ENCODE measurements at places on chromosomes 3 and 15.

DNA sequence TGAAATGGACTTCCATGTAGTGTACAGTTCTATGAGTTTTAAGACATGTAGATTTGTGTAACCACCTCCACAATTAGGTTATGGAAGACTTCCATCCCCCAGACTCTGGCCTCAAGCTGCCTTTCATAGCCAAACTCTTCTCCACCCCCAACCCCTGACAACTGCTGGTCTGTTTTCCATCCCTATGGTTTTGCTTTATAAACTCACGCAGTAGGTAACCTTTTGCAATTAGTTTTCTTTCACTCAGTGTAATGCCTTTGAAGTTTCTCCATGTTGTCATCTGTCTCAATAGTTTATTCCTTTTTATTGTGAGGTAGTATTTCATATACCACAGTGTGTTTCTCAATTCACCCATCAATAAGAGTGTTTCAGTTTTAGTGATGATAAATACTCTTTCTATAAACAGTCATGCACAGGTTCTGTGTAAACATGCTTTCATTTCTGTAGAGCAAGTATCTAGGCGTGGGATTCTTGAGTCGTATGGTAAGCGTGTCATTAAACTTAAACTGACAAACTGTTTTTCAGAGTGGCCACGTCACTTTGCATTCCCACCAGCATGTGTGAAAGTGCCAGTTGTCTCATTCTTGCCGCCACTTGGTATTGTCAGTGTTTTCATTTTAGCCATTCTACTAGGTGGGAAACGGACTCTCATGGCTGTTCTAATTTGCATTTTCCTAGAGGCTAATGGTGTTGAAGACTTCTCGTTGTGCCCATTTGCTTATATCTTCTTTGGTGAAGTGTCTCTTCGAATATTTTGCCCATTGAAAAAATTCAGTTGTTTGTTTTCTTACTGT is 47.3 kb upstream of the ALDH1A3 start:
- no peak for DNase-seq

DNA sequence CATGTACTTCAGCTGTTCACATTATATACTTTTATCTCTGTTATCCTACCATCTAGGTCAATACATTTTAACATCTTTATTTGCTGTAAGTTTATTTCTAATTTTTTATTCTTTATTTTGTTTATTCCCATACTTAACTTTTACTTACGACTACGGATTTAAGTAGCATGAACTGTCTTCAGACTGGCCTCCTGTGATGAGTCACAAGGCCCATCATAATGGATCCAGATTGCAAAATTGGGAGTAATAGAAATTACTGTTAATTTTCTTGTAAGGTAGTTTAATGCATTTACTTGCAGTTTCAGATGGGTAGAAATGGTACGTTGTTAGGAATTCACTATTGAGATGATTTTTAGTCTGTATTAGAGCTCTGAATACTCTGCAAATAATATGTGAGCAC is 45.9 kb downstream of the PPARG start:
- DNase-seq: no peak

DNA sequence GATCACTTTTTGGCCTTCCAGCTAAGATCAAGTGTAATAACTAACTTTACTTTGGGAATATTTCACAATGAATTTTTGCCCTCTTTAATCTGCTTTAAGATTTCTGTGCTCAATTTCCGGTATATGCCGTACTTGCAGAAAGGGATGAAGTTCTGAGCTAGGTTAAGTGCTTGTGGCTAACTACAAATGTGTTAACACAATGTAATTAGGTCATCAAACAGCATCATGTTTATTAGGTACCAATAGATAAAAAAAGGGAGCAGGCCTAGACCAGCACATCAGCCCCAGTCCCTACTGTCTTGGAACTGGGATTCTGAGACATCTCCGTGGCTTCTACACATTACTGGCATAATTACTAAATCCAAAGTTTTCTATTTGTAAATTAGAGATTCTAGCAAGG is 932.7 kb upstream of the CFAP20DC start:
- no peak for DNase-seq

DNA sequence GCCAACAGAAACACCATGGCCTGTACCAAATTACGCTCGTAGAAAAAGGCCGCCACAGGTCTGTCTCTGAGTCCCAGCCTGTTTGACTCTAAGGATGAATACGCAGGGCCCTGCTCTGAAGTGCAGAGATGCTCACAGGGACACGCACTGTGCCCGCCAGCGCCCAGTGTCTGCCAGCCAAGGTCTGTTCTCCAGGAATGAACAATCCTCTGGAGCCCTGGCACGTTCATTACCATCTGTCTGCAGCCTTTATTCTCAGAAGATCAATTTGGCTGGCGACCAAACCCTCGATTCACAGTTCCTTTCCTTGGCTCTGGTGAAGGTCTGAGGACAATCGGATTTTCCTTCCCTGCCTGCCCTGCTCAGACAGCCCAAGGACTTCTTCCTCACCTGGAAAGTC is 66.3 kb downstream of the NIPA2 start:
- no peak for DNase-seq

DNA sequence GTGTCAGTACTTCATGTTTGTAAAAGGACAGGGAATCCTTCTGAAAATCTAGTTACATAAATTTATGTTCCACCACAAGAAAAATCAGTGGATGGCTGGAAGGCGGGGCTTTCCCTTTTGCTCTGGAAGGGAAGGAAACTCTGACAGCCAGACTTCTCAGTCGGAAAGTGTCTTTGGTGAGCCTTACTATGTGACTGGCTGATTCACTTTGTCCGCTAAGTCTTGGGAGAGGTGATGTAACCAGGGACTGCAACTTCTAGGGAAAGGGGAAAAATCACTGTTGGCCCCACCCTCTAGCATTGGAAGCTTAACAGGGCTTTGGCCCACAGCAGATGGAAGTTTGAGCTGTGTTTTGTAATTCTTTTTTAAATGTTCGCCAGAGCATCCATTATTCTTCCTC is 281.4 kb upstream of the CTDSPL start:
- DNase-seq: no peak

GRCh38 chr15:39699516-39700374 is 82.9 kb downstream of the FSIP1 start:
- DNase-seq: no peak

DNA sequence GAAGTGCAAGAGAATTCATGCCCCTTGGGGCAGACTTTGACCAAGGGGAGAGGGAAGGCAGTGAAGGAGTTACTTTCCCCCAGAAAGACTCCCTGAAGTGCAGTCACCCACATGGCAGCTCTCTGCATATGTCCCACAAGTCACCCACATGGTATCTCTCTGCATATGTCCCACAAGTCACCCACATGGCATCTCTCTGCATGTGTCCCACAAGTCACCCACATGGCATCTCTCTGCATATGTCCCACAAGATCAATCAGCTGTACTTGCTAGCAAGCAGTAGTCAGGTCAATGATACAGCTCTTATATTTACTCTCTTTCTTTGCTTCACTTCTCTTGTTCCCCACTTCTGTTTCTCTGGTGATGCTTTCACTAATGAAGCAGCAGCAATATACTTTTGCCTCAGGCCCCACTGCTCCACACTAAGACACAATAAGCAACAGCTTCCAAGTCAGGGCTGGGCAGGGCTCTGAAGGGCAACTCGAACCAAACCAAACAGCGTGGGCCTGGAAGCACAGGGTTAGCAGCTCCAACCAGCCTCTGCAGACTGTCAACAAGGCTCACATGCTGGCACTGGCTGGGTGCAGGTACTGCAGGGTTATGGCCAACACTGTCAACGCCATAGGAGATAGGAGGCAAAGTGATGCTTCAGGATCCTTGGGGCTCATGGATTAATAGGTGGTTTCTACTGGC is 46.7 kb downstream of the THBS1 start:
- DNase-seq: no peak

GRCh38 chr15:44015545-44016305 is 179.3 kb downstream of the FRMD5 start:
- DNase-seq: no peak

DNA sequence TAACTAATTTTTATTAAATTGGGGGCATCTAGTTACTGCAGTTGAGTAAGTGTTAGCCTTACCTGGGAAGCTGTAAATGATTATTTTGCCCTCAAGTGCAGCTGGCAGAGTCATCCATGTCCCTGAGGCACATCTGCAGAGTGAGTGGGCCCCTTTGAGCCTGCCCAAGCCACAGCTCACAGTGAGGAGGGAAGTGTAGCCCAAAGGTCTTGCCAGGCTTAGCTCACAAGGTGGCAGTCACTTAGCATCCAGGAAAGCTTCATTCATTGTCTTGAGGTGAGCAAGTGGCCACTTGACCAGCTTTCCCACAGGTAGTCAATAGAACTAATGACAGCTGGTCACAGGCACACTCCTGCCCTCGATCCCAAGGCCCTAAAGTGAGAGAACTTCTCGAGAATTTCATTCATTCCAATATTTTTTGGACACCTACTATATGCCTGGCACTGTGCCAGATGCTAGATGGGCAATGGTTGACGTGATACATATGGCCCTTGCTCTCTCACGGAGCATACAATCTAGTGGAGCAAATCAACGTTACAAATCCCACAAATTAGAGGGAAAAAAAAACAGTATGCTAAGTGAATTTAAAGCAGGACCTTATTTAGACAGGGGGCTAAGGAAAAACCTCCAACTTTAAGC is 163.3 kb upstream of the IL12A start:
- DNase-seq: no peak

DNA sequence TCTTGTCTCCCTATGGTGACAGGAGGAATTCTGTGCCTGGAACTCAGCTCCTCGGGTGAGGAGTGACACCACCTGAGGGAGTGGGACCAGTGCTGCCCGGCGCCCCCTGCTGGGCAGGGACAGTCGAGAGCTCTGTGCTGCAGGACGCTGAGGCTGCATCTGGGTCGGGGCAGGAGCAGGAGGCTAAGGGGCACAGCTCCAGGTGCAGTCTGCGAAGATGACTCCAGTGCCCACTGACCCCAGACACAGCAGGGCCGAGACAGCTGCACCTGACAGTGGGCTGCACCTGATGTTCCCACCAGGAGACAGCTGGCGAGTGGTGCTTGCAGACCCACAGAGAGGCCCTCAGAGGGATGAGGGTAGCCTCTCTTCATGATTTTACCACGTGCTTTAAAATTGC is 152.9 kb downstream of the ATP10A start:
- peak; percentile 46 for DNase-seq

DNA sequence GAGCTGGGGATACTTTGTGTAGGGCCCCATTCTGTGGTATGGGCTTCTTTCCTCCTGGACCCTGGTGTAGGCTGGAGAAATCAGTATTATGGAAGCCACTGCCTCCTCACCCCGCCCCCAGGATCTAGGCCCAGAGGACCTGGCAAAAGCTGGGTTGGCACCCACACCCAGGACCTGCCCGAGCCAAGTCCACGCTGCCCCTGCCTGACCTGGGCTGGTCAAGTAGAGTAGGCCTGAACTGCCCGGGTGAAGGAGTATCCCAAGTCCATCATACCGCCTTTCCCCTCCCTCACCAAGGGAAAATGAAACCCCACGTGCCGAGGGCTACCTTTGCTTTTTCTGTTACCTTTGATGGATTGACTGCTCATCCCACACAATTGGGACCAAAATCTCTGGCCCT is 37.7 kb upstream of the TRAK1 start:
- DNase-seq: no peak

DNA sequence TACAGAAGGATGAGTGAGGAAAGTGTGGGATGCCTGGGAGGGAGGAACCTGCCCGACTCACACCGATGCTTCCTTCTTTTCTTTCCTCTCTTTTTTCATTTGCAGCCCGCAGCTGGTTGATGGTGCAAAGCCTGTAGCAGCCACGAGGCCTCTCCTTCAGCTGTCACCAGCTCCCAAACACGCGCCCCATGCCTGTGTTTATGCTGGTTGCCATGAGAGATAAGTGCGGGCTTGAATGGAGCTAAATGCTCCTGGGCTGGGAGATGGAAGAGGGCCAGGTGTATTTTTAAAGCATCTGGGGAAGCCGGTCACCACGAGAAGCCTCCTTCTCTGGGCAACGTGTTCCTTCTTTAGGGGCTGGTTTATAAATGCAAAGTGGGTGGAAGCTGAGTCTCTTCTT is 9.3 kb downstream of the COLQ start:
- DNase-seq: no peak

GRCh38 chr3:149618151-149619123 is 39.4 kb downstream of the WWTR1 start:
- DNase-seq: no peak

GRCh38 chr3:169607949-169608348 is 55.6 kb downstream of the MECOM start:
- DNase-seq: no peak

- no peak for DNase-seq
Observed at GRCh38 chr3:111980716-111981456, 2.1 kb downstream of the ABHD10 start.

GRCh38 chr3:67521053-67521646 is 133.3 kb downstream of the SUCLG2 start:
- DNase-seq: no peak

GRCh38 chr3:137099364-137100219 is 141.8 kb downstream of the IL20RB start:
- DNase-seq: no peak

DNA sequence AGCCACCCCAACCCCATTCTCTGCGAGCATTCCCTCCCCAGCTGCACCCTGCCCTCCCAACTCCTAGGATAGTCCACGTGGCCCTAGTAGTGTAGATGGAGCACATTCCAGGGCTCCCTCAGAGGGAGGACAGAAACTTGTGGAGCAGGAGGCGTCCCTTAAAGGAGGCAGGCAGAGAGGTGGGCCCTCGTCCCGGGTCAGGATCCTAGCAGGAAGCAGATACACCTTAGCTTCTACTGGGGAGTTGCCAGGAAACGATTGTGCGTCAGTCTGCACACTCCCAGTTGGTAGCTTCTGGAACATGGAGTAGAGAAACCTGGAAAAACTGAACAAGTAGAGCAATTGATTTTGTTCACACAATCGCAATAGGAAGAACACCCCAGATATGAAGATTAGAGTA is 43.9 kb upstream of the KLHL25 start:
- DNase-seq: no peak

DNA sequence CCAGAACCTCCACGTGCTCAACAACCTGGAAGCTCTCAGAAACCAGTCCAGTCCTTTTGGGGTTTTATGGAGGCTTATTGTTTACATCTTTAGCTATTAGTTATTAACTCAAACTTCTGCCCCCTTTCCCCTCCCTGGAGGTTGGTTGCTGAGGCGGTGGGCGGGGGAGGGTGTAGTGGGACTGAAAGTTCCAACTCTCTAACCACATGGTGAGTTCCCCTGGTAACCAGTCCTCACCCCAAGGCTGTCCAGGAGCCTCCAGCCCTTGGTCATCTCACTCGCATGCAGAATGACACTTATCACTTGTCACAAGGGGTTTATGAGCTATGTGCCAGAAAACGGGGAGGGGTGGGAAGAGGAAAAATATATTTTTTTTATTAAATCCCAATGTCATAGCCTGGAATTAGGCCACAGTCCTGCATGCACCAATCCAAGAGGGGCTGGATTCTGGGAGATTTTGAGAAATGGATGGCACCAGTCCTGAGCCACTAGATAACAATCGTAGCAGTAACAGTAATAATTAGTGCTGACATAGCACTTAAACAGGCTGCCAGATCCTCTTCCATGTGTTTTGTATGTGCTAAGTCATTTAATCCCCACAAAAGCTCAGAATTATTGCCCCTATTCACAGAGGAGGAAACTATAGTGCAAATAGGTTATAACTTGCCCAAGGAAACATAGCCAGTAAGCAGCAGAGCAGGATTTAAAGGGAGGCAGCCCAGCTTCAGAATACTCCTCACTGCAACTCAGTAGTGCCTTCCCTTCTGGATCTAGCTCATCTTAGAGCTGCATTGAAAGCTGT is 85.7 kb downstream of the CRYGS start:
- DNase-seq: no peak

All from activated CD4-positive, alpha-beta T cell treated with anti-CD3 and anti-CD28 coated beads, Interleukin-2, amount 50 U/mL, for 16 hours (primary cell).